ENCODE measurements at places on chromosomes 4 and X.

DNA sequence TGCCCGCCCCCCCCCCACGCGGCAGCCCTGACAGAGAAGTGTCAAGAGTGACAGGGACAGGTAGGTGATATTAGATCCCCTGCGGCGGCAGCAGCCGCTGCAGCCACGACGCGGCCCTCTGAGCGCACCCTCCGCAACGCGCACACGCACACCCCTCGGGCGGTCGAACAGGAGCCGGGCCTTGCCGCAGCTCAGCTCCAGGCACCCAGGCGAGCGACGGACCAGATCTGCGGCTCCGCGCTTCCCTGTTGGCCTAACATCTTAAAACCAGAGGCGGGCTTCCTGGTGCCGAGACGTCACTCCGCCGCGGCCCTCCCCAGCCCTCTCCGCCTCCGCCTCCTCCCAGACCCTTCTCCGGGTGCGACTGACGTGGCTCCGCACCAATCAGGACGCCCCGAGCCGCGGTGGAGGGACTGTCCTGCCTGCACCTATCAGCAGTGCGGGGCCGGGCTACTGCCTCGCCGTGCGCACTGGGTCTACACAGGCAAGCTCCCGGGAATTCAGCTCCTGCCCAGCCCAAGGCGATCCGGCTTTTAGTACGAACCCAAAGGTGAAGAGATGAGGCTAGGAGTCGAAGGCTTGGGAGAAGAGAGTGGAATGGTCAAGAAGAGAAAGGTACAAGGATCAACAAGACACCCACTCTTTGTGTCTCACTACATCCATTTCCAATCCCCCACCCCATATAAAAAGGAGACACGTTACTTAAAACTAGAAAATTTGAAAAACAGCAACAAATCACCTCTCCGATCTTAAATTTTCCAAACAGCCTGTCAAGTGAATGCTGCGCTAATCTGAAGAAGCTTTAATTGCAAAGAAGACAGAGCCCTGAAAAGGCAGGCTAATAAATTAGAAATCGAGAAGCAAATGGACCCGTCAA, at the start of gene PITX2:
TSS of gene PITX2 (minus strand) at position 237 of the 877 bp plus-strand sequence. CDS start 617 bp downstream, outside the sequence.
- DNase-seq = no peak

- DNase-seq = no peak
These were observed 98.2 kb downstream of the FRYL start for GRCh38 chr4:48681856-48682255.

- no peak for DNase-seq
These were observed 100.2 kb upstream of the TMEM164 start for GRCh38 chrX:109902665-109903064.

- no peak for DNase-seq
These were observed 254.2 kb downstream of the KCTD8 start for GRCh38 chr4:44194365-44194764.

GRCh38 chr4:6226506-6226905, 26.2 kb upstream of the JAKMIP1 start:
- DNase-seq = no peak

- DNase-seq = no peak
These were observed 28.1 kb upstream of the HPRT1 start for GRCh38 chrX:134431894-134432293.

- peak; percentile 24 for DNase-seq
These were observed 4.8 kb downstream of the FRMPD3 start for GRCh38 chrX:107454302-107454701.

DNA sequence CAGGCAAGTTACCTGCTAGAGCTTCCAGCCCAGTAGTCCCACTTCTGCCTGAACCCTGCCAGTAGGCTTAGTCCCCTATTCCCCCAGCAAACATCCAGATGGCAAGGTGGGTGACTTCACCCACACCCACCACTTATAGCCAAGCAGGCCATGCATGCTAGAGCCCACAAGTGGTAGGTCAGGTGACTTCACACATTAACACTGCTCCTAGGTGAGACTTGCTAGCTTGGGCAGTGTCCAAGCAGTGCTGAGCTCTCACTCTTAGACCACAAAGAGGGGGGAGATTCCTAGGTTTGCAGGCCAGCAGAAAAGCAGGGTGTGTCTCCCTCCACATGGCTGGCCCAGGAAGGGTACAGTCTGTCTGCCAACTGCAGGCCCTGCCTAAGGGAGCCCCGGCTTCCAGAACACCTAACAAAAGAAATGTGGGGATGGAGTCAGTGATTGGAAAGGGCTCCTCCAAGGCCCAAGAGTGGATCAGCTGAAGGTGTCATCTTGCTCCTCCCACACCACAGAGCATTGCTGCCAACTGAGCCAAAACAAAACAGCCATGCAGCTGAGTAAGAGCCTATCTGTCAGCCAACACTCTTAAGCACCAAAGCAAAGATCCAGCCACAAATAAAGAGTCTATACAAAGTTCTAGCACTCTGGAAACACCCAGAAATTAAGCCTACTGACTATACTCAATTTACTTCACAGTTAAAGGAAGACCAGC, 158.1 kb upstream of the USP38 start:
- DNase-seq = no peak

GRCh38 chr4:150217192-150217591, 138.9 kb downstream of the DCLK2 start:
- peak; percentile 59 for DNase-seq

DNA sequence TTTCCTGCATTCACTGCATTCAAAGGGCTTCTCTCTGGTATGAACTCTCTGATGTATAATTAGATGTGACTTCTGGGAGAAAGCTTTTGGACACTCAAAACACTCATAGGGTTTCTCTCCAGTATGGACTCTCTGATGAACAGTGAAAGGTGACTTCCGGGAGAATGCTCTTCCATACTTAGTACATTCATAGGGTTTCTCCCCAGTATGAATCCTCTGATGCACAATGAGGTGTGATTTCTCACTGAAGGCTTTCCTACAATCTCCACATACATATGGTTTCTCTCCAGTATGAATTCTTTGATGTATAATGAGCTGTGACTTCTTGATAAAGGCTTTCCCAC, 12.2 kb downstream of the ZNF630 start:
- DNase-seq = no peak

DNA sequence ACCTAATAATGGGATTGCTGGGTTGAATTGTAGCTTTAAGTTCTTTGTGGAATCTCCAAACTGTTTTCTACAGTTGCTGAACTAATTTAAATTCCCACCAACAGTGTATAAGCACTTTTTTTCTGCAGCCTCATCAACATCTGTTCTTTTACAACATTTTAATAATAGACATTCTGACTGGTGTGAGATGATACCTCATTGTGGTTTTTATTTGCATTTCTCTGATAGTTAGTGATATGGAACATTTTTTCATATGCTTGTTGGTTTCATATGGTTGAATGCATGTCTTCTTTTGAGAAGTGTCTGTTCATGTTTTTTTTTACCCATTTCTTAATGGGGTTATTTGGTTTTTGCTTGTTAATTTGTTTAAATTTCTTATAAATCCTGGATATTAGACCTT, 1718.9 kb downstream of the C4orf33 start:
- no peak for DNase-seq

DNA sequence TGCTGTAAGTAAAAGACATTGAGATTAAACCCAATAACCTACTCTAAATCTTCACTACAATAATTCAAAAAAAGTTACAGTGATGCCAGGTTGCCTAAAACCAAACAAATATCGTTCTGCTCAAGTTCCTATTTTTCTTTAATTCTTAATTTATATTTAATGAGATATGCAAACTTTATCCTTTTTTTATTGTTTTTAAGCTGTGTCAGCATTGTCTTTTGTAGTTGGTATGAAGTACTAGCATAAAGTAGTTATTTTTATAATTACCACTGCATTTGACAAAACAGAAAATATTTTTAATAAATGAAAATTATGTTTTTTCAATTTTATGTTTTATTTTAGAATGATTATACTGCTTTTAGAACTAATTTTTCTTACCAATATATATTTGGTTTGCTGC, 1431.1 kb upstream of the PCDH7 start:
- no peak for DNase-seq

DNA sequence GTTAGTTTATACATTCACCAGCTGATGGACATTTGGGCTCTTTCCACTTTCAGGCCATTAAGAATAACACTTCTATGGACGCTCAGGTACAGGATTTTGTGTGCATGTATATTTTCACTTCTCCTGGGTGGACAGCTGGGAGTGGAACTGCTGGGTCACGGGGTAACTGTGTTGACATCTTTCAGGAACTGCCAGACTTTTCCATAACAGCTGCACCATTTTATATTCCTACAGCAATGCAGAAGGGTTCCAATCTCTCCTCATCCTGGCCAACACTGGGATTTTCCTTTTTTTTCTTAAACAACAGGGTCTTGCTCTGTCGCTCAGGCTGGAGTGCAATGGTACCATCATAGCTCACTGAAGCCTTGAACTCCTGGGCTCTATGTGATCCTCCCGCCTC, 11.9 kb downstream of the HAUS7 start:
- no peak for DNase-seq

DNA sequence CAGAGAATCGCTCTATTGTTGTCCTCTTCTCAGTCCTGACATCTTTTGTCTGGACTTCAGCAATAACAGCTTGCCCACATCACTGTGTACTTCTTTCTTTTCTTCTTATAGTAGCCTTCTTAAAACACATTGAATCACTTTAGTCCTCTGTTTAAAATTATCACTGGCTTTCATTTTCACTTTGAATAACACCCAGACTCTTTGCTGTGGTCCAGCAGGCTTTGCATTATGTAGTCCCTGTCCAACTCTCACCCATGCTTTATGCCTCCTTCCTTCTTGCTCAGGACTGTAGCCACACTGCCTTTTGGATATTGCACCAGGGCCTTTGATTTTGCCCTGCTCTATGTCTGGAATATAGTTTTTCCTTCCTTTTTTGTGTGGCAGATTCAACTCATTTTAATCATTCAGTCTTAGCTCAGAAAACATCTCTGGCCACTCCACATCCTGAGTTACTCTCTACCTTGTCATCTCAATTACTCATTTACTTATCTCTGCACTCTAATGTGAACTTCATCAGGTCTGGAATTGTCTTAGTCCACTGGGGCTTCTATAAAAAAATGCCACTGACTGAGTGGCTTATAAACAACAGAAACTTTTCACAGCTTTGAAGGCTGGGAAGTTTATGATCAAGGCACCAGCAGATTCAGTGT, 168.2 kb downstream of the C4orf33 start:
- DNase-seq = no peak

GRCh38 chr4:34636623-34637022, 1607.7 kb downstream of the ARAP2 start:
- no peak for DNase-seq

DNA sequence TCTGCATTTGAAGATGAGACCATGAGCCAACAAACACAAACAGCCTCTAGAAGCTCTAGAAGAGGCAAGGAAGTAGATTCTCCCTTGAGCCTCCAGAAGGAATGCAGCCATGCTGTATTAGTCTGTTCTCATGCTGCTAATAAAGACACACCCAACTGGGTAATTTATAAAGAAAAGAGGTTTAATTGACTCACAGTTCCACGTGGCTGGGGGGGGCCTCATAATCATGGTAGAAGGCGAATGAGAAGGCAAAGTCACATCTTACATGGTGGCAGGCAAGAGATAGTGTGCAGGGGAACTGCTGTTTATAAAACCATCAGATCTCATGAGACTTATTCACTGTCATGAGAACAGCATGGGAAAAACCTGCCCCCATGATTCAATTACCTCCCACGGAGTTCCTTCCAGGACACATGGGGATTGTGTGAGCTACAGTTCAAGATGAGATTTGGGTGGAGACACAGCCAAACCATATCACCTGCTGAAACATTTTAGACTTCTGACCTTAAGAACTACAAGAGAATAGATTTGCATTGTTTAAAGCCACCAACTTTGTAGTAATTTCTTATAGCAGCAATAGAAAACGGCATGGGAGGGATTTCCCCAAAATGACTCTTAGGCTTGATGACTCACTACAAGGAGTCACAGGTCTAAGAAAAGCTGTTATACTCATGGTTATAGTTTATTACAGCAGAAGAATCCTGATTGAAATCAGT, 284.4 kb upstream of the SFRP2 start:
- peak; percentile 21 for DNase-seq

DNA sequence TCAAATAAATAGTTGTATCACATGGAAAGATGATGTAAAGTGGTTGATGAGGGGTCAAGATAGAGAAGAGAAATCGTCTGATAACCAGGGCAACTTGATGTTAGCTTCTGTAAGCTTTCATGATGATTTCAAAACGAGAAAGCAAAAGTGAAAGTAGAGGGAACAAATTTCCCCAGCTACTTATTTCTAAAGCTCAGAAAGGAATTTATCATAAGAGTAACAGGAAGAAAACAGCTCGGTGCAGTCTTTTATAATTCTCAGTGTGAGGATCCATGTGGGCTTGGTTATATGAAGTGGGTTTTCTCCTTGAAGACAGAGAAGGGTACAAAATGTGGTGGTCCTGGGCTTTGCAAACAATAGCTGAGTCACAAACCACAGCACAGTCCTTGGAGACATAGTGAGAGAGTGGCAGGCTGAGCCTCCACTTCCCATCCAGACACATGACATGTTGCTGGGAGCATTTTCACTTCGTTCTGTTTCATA, 32.1 kb upstream of the GLRA2 start:
- DNase-seq = peak; percentile 4

DNA sequence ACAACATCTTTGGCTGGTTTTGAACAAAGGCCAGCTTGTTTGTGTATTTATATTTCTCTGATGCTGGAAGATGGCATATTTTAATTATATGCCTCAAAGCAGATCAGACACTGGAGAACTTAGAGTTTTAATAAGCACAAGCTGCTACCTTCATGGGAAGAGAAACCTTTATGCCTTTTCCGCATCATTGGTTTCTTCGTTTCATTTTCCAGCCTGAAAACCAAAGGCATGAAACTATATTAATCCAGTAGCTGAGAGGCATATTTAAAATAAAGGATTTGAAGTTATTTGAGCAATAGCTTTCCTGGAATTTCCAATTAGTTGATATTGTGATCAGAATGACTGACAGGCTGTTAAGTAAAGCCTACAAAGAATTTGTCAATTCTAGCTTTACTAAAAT, 141.0 kb downstream of the ARHGAP24 start:
- DNase-seq = no peak

DNA sequence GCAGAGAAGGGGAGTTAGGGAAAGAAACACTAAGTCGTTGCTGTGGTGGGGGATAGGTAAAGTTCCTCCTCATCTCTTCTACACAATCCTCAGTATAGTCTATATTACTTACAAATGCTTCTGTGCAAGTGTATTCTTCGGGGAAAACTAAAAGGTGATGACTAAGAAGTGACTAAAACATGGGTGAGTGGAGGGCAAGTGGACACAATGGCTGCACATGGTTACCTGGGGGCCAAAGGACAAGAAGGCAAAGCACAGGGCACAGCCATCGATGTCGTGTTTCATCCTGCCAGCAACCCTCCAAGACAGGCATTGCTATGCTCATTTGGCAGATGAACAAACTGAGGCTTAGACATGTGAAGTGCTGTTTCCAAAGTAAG, 35.5 kb upstream of the CCKAR start:
- no peak for DNase-seq

DNA sequence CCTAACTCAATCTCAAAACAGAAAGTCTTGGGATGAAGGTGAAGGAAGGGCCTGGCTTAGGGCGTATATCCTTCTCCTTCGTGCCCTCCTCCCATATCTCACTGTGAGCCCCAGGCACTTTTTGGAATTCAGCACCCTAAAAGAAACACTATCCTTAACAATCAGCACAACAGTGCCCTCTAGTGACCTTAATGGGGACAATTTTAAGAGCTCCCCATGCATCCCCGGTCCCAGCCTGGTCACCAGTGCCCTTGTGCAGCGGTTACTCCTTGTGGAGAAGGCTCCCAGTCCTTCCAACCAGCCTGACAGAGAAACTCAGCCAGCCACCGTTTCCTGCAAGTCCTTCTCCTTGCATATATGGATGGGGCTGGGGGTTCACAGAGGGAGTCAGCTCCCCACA, 4.2 kb downstream of the PAK3 start:
- peak; percentile 39 for DNase-seq

- no peak for DNase-seq
These were observed 85.0 kb downstream of the VCX3A start for GRCh38 chrX:6449946-6450345.
